Fibroblast of skin of back (primary cell): ENCODE measurements at places on chromosomes 7 and 10.

DNA sequence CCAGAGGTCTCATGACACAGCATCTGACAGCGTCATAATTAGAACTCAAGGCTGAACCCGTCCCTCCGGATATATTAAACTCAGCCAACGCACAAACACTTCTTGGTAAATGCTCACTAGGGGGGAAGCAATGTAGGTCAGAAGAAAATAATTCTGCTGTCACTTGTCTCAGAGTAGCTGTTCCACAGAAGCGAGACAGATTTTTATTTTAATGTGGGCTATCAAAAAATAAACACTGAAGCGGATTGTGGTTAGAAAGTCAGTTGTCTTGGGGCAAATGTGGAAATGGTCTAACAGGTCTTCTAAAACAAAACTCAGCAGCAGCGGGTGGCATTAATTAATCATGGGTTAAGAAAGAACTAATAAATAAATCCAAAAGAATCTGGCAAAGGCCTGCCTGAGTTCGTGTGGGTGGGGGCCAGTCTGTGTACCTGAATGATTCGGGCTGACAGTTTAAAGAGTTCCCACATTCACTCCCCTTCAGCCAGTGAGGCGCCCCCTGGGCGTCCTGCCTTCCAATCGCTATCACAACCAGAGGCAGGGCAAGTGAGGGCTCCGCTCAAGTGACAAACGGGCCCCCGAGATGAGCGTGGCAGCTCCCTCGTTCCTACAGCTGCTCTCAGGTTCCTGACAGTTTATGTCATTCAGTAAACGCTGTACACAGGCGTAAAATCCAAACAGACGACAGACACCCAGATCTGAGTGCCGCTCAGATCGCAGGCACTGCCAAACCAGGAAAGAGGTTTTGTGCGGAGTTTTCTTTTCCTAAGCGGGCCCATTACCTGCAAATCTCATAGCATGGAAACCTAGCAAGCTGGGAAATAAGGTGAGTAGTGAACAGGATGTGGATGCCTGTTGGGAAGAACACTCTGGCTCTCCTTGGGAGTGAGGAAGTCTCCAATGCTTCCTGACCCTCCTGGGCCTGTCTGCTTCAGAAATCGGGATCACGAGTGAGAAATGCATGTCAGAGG, 52.9 kb downstream of the NRAP start:
- DNase-seq: no peak

DNA sequence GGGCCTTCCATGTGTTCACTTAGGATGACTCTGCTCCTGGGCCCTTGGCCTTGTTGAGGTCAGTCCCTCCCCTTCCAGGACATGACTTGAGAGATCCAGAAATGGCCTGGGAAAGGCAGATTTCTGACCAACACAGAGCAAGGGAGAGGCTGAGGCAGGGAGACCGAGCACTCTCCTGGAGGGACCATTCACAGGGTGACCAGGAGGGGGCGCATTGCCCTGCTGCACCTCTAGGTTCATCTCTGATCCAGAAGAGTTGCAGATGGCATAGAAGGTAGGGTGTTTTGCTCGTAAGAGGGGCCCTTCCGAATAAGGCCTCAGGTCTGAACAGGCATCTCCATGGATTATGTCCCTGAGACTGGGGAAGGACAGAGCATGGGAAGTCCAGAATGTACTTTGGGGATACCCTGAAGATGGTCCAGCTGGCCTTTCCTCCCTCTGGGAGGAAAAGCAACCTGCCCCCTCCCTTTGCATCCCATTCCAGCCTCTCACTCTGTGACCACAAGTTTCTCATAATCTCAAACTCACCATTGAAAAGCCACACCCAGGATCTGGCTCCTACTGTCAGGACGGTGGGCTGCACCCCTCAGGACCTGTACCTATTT, 6.6 kb downstream of the DMBT1 start:
- DNase-seq: peak; percentile 8

DNA sequence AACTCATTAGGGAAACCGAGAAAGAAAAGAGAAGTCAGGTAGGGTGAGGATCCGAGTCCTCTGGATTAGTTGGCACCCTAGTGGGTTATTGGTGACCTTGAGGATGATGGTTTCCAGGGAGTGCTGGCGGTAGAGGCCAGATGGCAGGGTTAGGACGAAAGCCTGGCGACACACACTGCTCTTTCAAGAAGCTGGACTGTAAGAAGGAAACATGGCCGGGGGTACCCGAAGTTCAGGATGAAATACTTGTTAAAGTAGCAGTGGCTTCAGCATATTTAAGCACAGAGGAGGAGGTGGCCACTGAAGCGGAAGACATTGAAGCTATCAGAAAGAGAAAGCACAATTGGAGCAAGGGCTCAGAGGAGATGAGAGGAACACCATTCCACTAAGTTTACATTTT, 224.6 kb downstream of the RELN start:
- DNase-seq: no peak

- DNase-seq: no peak
Observed at GRCh38 chr7:727104-727805, at the start of gene PRKAR1B. Gene PRKAR1B (minus strand): TSS chr7:727281. CDS start chr7:711505, 15,776 bp downstream.

- peak; percentile 70 for DNase-seq
Observed at GRCh38 chr7:41323806-41324205, 379.1 kb downstream of the INHBA start.

DNA sequence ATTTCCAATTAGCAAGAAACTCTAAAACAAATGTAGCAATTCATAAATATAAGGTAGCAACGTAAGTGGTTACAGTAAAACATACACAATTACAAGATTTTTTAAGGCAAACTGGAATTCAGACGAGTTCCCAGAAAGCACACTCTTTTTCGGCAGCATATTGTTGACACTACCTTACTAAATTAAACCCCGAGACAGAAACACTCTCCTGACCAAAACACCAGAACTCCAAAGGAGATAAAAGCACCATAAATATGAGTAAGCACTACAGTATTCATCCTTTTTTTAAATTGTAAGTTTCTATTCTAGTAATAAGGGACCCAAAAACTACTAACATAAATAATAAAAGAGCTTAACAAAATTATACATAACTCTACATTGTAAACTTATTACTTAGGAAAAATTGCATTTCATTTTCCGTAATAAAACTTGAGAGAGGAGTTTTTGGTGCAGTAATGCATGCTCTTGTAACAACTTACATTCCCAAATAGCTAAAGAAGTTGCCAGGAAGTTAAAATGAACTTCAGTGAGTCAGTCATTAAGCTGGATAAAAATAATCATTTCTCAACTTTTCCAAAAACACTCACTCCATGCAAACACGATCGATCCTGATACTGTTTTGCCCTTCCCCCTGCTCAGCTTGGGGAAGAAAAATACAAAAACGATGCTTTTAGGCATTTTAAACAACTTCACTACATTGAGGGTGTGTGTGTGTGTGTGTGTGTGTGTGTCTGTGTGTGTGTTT, 2.0 kb downstream of the PIP4K2A start:
- DNase-seq: peak; percentile 40

DNA sequence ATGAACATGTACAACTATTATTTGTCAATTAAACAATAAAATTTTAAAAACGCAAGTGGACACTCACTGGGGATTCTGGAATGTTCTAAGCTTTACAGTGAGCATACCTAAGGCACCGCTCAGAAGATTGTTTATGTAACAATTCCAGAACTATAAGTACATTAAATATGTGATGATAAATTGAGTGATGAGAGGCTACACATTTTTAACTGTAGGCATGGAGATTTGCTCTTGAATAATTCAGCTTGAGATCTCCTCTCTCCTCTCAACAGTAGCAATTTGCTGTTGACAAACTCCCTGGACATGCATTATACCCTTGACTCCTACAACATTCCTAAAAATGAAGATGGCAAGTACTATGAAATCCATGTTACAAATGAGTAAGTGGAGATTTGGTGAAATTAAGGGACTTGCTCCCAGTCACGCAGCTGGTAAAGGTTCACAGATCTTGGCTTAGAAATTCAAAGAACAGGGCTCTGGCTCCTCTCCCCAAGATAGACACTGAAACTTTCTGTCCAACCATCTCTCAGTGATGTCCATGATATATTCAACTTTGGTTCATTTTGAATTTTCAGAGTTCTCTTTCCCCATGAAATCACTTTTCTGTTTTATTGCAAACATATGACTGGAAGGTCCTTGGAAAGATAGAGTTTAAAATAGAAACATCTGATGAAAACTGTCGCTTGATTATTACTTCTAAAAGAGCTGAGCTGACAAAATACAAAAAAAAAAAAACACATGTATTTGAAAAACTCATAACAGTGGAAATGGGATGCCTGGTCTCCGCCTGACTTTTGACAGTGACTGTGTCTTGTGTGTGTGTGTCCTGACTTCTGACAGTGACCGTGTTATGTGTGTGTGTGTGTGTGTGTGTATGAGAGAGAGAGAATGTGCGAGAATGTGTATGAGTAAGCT, 488.3 kb downstream of the TNS3 start:
- peak; percentile 87 for DNase-seq

DNA sequence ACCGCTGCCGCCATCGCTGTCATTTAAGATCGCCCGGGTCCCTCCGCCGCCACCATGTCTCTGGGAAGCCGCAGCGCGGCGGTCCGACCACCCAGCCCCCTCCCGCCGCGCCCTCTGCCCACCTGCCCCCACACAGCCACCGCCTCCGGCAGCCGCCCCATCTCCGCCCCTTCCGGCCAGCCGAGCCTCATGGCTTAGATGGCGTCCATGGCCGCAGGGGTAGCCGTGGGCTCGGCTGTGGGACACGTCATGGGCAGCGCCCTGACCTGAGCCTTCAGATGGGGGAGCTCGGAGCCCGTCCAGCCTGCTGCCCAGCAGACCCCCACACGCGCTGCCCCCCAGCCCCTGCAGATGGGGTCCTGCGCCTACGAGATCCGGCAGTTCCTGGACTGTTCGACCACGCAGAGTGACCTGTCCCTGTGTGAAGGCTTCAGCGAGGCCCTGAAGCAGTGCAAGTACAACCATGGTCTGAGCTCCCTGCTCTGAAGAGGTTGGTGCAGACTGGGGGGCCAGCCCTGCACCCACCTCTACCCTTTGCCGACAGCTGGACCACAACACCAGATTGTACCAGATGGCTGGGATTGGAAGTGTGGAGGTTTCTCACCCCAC, 38.0 kb upstream of the TARP start:
- no peak for DNase-seq

DNA sequence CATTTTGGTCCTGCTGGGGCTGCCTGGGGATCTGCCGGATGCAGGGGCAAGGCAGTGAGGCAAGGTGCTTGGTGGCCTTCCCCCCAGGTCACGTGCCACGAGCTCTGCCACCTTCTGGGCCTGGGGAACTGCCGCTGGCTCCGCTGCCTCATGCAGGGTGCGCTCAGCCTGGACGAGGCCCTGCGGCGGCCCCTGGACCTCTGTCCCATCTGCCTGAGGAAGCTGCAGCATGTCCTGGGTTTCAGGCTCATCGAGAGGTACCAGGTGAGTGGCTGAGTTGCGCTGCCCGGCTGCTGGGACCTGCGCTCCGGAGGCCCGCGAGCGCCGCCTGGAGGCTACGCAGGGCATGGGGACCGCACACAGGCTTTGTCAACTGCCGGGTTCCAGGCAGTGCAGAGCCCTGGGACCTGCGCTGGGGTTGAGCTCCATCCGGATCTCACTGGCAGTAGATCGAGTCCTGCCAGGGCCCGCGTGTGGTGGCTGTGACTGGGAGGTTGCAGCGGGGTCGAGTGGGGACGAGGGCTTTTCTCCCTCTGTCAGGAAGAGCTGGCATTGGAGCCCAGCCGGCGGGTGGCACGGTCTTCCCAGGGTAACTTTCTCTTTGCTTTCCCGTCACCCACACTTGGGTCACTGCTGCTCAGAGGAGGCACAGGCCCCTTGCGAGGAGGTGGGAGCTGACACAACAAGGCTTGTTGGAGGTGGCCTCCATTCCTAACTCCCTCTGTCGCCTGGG, 21.7 kb downstream of the AMZ1 start:
- peak; percentile 39 for DNase-seq

- peak; percentile 31 for DNase-seq
Observed at GRCh38 chr7:36228039-36228438, 75.0 kb downstream of the EEPD1 start.

DNA sequence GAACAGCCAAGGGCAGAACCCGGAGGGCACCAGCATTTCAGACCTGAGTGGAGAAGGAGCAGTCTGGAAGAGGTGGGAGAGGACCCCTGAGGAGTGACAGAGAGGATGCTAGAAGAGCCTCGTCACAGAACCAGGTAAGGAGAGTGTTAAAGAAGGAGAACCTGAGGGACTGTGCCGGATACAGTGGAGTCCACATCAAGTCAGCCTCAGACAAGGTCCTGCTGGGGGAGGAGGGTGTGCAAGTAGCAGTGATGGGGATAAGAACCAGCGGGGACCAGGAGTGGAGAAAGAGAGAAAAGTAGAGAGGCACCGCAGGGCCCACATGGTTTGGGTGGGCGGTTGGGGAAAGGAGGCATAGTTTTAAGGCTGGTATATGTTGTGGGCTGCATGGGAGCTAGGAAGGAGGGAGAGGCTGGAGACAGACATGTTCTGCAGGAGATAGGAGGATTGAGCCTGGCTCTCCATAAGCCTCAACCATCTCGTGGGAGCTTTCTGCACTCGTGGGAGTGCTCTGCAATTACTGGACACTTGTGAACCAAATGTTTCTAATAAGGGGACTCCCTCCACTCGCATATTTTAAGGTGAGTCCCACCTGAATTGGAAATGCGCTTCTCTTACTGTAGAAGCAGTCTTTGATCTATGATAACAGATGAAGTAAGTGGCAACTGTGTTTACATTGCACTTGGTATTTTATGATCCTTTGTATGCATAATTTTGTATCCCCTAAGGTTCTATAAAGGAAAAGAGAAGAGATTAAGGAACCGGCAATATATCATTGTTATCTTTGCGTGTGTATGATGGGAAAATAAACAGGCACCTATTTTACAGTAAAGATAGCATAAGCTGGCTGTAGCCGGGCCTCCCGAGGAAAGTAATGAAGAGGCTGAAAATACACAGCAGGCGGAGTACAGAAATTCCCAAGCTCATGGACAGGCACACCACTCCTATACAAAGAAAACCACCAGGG, 154.8 kb downstream of the ADAM12 start:
- no peak for DNase-seq

DNA sequence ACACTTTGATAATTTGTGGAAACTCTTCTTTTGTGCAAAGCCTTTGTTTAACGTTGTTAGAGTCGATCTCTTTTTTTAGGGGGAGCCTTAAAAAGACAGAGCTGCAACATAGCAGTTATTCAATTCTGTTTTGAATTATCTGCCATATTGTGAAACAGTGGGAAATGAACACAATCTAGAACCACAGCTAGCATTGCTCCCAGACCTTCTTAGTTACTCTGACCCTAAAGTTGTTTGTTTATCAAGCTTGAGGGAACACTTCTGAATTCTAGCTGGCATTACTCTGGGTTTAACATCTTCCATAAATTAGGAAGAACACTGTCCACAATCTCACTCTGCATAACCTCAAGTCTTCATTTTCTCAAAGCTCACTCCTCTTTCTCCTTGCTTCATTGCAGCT, 217.7 kb downstream of the PRKG1 start:
- no peak for DNase-seq

DNA sequence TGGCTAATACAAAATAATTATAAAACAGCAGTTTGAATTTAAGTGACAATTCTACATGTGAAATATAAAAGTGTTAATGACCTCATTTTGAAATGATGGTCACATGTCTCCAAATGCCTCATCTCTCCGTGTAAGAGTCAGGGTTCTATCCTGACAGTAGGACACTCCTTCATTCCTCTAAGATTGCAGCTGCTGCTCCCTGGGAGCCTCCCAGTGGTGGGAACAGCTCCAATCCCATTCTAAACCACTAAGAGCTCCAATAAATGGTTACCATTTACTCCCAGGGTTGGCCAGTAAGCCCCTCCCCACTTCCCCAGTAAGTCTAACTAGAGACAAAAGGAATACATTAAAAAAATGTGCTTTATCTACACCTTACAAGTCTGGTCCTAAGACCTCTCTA, 344.6 kb upstream of the AOAH start:
- no peak for DNase-seq

- no peak for DNase-seq
Observed at GRCh38 chr7:142511801-142512200, 237.5 kb upstream of the PRSS1 start.
